ENCODE measurements at places on chromosomes 5 and 9.

- DNase-seq = peak; percentile 74
Observed at GRCh38 chr9:108618906-108619550, 236.8 kb downstream of the ACTL7B start.

DNA sequence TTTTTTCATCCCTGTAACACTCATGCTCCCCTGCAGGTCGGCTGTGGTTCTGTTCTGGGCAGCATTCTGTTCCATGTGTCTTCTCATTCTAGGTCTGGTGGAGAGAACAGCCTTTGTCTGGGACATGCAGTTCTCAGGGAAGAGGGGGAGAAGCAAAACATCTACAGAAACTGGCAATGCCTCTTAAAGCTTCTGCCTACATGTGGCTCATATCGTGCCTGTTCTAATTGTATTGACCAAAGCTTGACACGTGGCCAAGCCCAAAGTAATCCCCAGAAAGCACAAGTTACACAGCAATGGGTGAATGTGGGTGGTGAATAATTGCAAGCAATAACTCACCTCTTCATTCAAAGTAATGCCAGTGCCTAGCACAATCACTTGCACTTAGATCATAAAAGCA, 218.2 kb upstream of the IL12B start:
- DNase-seq = no peak

DNA sequence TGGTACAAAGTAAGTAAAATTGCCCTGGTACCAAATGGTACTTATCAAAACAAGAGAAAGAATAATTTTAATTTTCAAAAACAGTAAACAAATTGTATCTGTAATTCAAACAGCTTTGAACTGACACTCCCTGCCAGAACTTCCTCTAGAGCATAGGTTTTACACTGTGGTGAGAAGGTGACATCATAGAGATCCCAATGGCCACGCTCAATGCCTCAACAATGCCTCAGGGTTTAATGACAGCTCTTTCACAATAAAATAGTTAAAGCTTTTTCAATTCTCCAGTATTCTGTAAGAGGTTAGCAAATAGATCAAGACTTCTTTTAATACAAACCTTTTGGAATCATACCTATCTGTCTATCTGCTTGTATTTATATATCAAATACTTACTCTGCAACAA, 437.1 kb downstream of the PRR16 start:
- DNase-seq = no peak

DNA sequence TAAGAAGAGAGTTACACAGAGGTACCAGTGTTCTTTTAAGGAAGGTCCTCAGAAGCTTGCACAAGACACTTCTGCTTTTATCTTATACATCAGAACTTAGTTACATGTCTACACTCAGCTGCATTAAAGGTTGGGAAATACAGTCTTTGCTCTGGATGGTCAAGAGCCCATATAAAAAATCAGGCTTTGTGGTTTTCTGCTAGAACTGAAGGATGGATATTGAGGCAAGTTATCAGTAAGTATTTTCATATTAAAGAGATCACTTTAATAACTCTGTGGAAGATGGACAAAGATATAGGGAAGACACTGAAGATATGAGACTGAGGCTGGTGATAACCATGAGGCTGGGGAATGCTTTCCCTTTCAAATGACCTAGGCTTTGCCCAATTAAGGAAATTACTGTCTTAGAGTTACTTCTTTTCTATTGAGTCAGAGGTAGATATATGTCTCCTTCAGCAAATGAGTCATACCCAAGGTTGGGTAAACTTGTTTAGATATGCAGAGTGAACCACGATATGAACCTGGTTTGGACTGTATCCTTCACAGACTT, 87.0 kb upstream of the TNC start:
- DNase-seq = peak; percentile 97

DNA sequence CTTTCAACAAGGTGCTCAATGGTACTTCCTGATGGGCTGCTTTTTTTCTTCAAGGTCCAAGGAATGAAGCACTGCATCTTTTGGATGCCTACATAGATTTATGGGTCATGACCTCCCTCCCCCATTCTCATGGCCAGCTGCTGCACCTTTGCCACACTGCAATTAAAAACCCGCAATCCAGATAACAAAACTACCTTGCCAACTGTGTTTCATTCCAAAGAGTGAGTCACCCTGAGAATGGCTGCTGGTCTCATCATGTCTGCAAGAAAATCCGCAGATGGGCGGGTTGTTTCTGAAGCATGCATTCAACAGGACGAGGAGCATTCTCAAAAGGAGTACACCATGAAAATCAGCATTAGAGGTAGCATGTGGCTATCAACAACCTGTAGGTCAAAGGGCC, 139.8 kb downstream of the ELAVL2 start:
- peak; percentile 51 for DNase-seq

DNA sequence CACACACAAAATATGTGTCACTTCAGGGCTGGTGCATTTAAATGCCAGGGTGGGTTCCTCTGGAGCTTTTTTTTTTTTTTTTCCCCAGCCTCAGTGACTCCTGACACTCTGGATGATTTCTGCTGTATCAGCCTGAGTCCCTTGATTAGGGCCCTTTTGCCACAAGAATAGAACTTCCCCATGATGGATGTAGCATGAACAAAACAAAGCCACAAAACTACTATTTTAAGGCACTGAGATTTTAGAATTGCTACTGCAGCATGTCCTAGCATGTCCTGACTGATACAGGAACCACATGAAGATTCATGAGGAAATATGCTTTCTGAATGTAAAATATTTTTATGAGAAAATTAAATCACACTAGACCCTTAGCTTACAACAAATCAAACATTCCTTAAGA, 13.9 kb upstream of the ADGRD2 start:
- no peak for DNase-seq
